ENCODE measurements at places on chromosomes 1 and 21.
A peak's percentile ranks its signal among the peaks of the same experiment; 100 is the strongest.

DNA sequence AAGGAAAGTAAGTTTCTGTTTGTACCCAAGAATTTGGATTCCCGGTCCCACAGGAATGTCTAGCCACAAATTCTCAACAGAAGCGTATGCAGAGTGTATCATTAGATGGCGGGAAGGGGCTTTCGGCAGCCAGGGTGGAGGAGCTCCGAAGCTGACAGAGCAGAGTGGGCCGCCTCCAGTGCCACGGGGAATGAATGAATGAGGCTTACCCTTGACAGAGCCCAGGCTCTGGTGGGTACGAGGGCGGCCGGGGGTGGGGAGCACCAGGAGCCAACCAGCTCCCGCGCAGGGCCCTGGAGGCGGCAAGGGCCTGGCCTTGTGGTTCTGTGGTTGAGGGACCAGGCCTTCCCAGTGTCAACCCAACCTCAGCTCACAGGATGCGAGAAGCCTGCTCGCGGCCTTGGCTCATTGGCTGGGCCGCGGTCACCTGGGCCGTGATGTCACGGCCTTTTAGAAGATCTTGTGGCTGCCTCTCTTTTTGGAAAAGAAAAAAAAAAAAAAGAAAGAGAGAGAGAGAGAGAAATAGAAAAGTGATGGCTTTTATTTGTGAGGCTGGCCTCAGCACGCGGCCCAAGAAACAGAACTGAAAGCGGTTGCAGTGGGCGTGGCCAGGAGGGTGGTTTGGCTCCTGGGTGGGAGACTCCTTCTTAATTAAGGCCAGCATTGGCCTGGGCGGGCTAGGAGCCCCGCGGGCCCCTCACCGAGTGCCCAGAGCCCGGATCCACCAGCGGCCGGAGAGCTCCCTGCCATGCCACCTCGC is 34.9 kb upstream of the RUNX3 start:
- peak; percentile 86 for ATAC-seq

DNA sequence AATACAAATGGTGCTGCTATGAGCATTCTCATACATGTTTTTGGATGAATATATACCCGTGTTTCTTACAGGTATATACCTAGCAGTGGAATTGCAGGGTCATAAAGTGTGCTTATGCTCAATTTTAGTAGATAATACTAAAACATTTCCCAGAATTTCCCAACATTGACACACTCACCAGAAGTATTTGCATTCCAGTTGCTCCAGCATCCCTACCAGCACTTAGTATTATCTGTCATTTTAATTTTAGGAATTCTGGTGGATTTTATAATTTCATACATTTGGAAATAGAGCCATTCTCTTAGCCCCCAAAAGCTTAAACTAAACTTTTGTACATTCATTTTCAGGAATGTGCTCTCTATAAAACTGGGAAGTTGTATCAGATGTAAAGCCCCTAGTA is 67.4 kb upstream of the ZNF326 start:
- ATAC-seq, result no peak

- no peak for ATAC-seq
Observed at GRCh38 chr1:41380979-41381691, 19.9 kb downstream of the FOXO6 start.

DNA sequence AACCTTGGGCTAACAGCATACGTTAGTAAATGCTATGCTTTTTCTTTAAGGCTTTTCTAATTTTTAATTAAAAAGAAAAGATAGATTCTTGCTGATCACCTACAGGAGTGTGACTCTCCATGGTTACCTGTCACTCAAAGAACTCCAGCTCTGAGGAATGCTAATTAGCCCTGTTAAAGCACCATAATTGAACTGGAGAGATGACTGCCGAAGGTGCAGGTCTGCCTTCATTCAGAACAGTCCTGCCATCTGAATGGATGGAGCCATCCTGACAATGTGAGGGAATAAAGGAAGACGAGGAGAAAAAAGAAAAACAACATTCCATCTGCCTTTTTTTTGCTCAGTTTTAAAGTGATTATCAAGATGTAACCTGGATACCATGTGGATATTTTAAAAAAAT is 94.6 kb downstream of the ATP6V1G3 start:
- no peak for ATAC-seq

DNA sequence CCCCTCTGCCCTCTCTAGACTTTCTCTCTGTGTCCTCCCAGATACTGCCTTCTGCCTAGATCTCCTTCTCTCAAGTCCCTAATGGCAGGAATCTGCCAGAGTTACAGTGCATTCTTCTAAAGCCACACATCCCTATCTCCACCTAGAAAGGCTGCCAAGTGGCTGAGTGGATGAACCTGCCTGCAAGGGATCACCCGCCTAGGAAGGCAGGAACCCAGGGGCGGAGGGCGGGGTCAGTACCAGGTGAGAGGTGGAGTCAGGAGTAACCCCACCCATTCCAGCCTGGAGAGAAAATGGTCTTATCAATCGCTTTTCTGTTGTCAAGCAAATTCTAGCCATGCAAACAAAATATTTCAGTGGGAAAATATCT is 60.8 kb downstream of the BCAR3 start:
- ATAC-seq, result no peak

GRCh38 chr1:159845751-159846629 is 16.5 kb downstream of the VSIG8 start:
- no peak for ATAC-seq

- no peak for ATAC-seq
Observed at GRCh38 chr1:225899044-225899925, 10.3 kb upstream of the LEFTY1 start.

DNA sequence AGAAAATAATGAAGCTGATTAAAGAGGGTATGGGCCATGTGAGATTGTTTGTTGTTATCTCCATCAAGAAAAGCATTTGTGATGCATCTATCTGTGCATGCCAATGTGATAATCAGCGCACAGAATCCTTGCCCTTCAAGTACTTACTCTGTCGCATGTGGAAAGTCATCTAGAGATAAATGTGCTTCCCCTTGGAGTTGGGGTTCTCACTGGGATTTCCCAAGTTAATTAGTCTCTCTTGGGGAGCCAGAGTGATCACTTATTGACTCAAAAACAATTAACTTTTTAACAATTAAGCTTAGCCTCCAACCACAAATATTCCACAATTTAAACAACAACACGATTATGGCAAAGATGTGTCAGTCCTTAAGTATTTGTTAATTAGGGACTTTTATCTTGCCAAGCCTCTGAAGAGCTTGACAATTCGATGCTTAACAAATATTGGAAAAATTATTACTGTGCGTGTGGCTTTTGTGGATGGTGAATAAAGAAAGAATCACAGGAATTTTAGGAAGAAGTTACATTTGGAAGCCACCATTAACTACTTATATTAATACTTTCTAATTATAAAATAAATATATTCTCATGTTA is 17.5 kb downstream of the RHOU start:
- ATAC-seq, result no peak

- ATAC-seq, result peak; percentile 26
Observed at GRCh38 chr1:212700223-212700891, 717 bp upstream of the BATF3 start.

- ATAC-seq, result peak; percentile 75
Observed at GRCh38 chr1:32992489-32993323, 28.1 kb upstream of the RNF19B start.

Data from activated CD4-positive, CD25-positive, alpha-beta regulatory T cell treated with anti-CD3 and anti-CD28 coated beads, Interleukin-2, amount 50 U/mL, for 24 hours (primary cell).